Prostate gland (tissue), 2 donors: ENCODE measurements at places on chromosomes 2 and 18.

DNA sequence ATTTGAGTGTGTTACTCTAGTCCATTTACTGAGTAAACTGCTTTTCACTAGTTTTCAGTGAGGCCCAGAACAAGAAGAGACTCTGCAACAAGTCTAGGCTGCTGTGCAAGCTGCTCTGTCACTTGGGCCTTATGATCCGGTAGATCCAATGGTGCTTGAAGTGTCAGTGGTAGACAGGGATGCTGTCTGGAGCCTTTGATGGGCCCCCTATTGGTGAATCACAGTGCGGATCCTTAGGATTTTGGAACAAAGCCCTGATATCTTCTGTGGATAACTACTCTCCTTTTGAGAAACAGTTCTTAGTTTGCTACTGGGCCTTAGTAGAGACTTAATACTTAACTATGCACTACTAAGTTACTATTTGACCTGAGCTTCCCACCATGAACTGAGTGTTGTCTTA, 150.2 kb downstream of the TMEFF2 start:
- DNase-seq = no peak

- DNase-seq = no peak
Measured at GRCh38 chr2:238774071-238774470, 73.8 kb upstream of the TWIST2 start.

DNA sequence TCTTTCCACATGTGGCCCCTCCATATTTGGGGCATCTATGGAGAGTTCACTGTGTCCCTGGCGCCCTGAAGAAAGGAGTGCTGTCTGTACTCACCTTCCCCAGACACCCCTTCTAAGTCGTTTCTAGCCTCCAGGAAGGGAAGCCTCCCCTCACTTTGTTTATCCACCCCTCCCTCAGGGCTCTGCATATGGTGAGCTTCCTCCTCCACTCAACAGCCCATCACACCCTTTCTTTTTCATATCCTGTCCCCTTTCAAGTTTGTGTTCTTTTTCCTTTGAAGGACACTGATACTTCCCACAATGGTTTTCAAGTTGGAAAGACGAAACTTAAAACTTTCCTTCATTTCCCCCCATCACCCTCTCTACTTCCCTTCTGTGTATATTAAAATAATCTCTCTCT, 291.4 kb upstream of the POU3F3 start:
- DNase-seq = no peak

DNA sequence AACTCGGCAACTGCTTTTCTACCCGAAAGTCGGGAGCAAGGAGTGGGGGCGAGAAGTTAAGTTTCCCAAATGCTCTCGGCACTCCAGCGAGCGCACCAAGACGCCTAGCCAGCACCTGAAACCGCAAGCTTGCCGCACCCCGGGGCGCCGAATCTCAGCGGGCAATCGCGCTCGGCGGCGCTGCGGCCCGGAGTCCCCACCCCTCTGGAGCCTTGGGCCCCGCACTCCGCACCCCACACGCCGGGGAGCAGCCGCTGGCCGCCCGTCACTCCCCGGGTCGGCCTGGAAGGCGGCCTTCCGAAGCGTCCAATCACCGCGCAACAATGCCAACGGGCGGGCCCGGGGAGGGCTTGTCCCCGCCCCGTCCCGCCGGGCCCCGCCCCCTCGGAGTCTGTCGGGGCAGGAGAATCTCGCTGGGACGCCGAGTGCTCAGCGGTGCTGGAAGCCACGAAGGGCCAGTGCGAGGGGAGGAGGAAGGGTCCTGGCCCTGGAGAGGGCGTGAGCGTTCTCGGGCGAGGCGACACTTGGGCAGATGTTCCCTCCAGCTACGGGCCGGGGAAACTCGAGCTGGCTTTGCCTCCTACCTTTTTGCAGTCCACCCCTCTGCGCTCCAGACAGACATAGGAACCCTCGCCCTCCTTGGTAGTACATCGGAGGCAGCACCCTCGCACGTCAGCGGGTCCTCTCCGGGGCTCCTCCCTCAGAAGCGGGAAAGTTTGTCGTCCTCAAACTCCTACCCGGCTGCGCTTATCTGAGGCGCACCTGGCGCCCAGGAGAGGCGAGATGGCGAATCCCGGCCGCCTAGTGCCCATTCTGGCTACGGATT, 1.1 kb upstream of the ZBTB7C start:
- peak; percentile 90 for DNase-seq

DNA sequence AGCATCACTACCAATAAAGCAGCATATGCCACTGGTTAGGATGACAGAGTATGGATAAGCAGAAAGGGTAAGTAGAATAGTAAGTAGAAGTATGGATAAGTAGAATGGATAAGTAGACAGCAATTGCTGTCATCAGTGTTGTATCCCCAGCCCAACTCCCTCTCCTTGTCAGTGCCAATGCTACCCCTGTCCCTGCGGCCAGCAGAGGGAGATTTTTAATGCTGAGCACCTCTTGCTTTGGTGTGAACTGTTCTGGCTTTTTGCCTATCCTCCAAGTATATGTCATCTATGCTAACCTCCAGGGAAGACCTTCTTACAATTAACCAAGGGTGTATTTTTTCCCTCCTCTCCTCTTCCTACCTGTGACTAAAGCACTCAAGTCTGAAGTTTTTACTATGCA, 136.7 kb upstream of the SPHKAP start:
- DNase-seq = no peak

GRCh38 chr18:44826418-44827259, 146.0 kb downstream of the SETBP1 start:
- peak; percentile 87 for DNase-seq

DNA sequence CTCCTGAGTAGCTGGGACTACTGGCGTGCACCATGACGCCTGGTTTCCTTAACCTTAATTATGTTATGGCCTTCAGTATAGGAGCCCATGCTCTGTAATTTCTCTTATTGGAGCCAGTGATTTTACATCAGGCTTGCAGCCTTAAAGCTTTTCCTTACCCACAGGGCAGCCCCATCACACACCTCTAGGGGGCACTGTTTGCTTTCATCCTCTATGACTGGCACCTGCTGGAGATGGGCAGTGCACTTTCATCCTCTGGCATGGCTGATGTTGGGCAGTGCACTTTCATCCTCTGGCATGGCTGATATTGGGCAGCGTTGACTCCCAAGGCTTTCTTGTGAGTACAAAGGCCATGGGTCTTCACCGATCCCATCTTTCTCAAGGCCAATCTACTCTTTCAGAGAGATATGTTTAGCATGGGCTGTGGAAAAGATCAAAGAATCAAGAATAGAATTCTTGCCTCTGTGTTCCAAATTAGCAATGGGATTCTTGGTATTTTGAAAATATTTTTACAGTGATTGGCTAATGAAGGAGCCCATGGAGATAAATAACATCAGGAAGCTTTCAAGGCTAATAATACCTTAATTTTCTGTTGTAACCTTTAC, 80.7 kb upstream of the MEX3C start:
- no peak for DNase-seq

DNA sequence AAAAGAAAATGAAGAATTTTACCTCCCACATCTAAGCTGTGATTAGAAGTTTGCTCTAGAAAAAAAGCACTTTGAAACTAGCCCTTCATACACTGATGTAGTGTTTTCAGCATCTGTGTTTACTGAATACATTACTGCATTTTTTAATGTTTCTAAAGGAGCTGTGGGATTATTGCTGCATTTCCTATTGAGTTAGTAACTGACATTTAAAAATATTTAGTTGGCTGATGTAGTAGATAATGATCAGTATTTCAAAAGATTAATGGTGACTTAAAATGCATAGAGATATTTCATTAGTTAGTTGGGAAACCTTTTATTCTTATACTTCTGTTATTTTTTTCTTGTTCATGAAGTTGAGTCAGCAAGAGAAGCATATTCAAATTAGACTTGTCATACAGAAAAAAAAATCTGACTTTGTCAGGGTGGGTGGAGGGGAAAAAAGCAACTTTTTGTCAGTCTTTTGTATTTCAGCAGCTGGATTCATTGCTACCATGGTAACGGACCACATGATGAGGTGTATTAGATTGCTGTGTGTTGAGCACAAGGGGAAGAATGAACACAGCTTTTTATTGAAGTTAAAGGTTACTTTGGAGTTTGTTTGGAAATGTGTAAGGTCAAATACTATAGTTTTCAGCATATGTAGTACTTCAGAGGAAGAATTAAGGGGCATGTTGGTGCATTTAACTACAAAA, at the start of gene DTNA:
Gene DTNA (plus strand): TSS at position 549 of the 692 bp plus-strand sequence. CDS start 45,679 bp downstream, outside the sequence.
- no peak for DNase-seq

DNA sequence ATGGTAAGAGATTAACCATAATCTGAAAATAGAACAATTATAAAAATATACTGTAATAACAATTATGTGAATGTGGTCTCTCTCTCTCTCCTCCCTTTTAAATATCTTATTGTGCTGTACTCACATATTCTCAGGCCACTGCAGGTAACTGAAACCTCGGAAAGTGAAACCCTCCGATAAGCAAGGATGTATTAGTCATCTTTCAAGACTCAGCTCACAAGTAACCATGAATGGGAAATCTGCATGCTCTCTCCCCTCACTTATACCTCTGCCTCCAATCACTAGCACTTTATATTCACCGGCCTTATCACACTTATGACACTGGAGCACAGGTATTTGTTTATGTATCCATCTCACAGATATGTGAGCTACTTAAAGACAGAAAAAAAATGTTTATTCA, 139.7 kb downstream of the LRP2 start:
- no peak for DNase-seq

DNA sequence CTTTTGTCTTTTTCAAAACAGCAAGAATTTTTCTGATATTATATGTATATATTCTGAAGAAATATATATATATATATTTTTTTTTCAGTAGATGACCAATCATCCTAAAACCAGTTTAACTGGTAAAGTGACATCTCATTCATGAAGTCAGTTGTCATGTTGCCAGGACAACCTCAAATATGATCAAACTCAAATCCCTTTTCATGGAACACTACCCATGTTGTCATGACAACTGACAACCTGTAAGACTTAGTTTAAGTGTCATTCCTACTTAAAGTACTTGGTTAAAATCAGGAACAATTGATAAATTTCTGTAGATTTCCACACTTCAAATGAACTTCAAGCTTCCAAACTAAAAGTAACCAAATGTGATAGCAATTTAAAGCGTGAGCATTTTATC, 101.8 kb upstream of the ERBB4 start:
- no peak for DNase-seq

DNA sequence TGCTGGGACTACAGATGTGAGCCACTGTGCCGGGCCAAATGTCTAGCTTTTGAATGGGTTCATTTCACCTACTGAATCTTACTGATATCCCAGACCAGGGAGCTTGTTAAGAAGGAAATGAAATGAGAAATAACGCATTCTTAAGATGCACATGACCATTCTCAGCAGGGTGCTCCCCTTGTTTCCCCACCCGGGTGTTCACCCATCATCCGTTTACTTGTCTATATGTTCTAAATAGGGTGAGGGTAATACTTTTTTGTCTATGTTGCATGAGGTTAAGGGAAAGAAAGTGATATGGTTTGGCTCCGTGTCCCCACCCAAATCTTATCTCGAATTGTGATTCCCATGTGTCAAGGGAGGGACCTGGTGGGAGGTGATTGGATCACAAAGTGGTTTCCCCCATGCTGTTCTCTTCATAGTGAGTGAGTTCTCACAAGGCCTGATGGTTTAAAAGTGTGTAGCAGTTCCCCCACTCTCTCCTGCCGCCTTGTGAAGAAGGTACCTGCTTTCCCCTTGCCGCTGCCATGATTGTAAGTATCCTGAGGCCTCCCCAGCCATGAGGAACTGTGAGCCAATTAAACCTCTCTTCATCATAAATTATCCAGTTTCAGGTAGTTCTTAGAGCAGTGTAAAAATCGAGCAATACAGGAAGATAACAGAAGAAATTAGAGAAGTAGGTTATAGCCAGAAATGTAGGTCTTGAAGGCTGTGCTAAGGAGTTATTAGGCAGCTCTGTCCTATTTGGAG, 129.1 kb downstream of the DDX1 start:
- DNase-seq = no peak

- DNase-seq = no peak
Measured at GRCh38 chr2:42819160-42819559, 26.8 kb upstream of the HAAO start.

DNA sequence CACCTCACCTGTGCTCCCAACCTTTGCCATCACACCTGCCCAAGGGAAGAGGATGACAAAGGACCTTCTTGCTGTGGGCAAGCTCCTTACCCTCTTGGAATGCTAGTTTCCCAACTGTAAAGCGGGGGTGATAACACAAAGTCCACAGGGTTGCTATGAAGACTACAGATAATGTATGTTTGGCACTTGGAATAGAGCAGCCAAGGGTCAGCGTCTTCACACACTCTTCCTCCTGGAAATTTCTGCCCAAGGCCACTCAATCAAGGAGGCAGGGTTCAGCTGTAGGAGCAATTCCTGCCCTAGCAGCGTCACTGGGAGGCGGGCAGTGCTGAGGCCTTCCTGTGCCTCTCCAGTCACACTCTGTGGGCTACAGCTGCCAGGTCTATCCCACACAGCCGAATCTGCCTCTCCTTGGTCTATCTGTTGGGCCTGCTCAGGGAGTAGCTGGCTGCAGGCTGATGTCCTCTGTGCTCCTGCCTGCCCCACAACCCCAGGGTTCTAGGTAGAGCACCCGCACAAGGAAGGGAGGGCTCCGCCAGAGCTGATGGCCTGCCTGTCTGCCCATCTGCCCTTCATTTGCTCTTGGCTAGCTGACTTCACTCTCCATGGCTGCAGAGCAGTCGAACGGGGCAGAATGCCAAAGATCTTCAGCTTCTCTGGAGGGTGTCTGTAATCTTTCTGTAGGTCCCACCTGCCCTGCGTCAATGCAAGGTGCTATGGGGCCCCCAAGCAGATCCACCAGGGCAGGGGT, 91.9 kb downstream of the MRO start:
- DNase-seq = no peak

DNA sequence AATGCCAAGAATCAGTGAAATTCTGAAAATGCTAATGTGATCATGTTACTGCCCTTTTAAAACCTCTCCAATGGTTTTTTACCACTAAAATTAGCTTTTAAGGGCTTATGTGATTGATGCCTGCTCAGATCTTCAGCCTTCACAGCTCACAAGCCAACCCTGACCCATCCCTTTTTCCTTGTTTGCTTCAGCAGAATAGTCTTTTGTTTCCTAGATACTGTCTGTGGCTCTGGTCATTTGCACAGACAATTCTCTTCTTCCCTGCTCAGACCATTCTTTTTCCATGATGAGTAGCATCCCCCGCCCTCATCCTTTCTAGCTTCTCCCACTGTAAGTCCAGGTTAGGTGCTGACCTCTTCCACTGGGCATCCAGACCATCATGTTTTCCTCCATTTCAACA, 164.9 kb upstream of the NT5C1B start:
- no peak for DNase-seq

DNA sequence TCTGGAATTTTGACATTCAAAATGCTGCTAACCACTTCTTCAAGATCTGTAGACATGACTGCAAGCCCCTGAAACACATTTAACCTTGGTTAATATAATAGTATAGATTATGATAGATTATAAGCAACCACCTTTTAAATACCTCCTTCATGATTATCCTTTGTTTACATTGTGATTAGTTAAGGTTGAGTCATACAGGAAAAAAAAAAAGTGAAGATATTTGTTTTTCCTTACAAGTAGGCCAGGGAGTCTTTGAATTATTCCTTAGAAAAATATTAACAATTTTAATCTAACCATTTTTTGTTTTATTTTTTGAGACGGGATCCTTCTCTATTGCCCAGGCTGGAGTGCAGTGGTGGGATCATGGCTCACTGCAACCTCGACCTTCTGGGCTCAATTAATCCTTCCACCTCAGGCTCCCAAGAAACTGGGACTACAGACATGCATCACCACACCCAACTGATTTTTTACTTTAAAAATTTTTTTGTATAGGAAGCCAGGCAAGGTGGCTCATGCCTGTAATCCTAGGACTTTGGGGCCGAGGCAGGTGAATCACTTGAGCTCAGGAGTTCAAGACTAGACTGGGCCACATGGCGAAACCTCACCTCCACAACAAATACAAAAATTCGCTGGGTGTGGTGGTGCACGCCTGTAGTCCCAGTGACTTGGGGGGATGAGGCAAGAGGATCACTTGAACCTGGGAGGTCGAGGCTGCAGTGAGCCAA, 99.4 kb downstream of the SLC39A10 start:
- no peak for DNase-seq
